Activated CD4-positive, CD25-positive, alpha-beta regulatory T cell (primary cell): ENCODE measurements at places on chromosomes 2 and 18.

DNA sequence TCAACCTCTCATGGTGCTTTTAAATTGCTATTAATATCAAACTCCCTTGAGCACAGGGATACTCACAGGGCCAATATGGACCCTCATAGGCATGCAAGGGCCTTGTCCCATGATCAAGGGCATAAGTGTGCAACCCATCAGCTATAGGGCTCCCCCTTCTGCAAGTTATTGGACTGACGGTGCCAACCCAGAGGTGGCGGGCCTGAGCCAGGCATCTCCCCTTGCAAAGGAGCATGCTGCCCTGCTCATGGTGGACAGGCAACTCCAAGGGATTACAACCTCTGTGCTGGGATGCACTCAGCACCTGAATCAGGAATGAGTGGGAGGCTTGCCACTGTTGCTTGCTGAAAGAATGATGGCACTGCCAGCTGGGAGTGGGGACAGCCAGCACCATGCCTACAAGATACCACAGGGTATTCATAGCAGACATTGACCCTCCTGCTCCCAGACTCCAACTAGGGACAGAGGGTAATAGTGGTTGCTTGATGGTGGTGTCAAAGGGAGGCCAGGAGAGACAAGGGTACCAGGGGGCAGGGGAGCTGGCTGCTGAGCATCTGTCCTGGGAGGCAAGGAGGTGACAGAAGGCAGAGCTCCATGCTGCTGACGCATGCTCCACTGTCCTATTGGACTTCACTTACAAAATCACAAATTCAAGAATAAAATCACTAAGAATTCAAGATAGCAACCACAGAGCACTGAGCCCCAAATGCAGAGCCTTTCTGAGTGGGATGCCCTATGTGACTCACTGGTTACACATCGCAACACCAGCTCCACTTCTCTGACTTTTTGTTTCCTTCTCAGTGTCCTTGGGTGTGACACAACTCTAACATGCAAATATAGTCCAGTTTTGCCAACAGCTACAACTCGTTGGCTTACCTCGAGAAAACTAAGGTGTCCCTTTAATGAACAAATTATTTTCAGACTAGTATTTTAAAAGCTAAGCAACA, 157.1 kb upstream of the CCDC150 start:
- no peak for DNase-seq

GRCh38 chr2:24362253-24362652, 1.9 kb upstream of the ITSN2 start:
- DNase-seq, result no peak

DNA sequence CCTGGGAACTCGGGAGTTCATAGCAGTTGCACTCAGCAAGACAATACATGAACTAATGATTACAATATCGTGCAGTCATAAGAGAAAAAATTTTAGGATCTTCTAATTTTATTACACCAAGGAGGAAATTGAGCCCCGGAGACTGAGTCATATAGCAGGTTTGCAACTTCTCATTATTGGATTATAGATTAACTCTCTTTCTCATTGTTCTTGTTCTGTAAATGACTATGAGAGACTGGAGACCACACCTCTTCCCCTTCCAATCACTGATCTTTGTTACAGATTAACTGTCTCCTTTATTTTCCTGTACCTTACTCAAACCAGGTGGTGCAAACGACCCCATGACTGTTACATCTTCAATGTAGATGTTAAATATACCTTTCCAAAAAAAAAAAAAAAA, 435.8 kb upstream of the DDX18 start:
- DNase-seq, result no peak

DNA sequence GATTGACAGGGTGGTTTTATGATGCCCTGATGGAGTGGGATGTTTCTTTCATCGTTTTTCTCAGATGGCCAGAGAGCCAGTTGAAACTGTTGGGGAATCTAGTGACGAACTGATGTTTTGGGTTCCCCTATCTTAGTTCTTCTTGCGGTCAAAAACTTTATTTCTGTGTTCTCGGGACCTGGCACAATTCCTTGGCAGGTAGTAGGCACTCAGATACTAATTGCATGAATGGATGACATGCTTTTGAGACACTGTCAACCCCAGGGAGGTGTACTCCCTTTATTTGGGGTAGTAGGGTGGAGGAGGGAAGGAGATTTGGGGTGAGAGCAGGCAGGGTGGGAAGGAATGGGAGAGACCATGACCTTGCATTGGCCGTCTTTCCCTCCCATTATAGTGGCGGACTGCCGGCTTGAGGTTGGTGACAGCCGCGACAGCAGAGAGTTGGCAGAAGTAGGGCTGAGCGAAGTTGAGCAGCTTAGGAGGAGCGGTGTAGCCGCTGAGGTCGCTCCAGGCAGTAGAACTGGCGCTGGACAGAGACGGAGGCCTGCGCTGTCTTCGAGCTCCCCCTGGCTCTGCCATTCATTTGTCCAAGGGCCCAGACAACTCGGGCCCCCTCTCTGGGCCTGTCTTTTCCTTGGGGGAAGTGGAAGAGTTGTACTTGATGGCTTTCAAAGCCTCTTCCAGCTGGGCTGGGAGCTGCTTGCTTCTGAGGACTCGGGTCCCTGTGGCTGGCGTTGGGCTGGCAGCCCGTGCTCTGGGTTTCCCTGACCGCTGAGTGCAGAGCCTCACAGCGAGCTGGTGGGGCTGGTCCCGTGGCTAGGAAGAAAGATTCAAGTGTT, 2.6 kb downstream of the TET3 start:
- no peak for DNase-seq

DNA sequence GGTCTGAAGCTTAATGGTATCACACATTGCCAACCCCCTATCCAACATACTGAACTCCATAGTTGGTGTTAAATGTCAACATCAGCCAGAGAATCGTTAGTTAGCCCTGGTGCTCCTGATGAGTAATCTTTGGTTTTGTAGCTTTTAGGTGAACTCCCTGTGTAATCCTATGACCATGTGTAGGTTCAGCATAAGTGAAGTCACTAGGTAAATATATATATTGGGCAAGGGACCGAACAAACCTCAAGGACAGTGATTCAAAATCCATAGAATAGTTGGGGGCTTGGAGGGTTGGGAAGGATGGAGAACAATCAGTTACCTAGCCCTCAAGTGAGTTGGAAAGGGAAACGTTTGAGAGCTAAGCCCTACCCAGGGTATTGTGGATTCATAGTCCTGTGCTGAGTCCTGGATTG, 16.0 kb upstream of the AP1S3 start:
- no peak for DNase-seq

DNA sequence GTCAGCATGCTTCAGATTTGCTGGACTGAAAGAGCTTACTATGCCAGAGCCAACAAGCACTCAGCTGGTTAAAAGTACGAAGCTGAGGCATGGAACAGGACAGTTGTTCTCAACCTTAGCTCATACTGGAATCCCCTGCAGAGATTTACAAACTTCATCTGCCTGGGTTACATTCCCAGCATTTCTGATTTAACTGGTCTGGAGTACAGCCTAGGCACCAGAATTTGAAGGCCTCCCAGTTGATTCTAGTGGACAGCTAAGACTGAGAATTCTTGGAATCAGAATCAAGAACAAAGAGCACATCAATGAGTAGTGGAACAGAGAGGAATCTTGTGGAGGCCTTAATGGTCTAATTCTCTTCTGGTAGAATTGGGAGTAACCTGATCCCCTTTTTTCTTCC, 298.2 kb upstream of the NXPH2 start:
- no peak for DNase-seq

DNA sequence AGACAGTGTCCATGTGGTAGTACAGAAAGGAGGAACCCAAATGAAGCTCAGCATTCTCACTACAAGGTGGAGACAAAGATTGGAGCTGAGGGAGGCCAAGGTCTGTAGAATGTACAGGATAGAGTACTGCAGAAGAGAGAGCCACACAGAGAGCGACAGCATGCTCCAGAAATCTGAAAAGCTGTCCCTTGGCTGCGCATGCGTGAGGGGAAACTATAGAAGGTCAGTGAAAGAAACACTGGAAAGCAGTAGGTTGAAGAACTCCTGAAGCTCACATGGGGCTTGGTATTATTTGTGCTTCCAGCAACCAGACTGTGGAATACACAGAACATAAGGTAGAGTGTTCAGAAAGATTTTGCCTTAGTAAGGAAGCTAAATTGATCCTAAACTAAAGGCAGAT, 142.5 kb downstream of the TXNL1 start:
- DNase-seq, result no peak
